ENCODE measurements at places on chromosomes 2 and 18.

DNA sequence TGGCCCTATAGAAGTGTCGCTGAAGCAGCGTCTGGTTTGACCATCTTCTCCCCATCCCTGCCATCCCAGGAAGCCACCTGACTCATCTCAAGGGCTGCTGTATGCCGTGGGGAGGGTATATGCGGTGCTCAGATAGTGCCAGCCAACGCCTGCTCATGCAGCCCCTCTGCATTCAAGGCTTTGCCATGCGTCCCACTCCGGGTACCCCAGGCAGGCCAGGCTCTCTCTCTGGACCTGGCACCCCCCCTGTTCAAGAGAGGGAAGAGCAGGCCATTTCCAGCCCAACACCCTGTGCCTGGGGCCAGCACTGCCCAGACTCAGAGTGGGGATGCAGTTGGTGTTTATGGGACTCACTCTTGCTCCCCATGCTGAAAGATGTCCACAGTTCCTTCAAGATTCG lies 130.0 kb downstream of the GLI2 start:
- DNase-seq, result no peak

DNA sequence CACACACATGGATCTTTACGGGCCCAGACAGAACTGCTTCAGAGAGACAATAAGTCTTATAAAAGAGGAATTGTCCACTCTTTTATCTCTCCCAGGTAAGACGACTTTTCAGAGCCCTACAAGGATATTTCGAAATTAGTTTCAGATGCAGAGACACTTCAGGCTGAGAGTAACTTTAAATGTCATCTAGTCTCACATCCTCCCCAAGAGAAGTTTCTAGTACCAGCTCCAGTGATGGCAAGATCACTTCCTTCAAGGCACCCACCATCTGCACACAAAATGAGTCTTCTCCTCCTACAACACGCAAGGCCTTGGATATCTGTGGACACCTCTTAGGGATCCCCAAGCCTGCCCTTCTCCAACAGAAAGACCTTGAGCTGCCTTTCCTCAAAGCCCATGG lies 39.0 kb upstream of the KLHL29 start:
- no peak for DNase-seq

DNA sequence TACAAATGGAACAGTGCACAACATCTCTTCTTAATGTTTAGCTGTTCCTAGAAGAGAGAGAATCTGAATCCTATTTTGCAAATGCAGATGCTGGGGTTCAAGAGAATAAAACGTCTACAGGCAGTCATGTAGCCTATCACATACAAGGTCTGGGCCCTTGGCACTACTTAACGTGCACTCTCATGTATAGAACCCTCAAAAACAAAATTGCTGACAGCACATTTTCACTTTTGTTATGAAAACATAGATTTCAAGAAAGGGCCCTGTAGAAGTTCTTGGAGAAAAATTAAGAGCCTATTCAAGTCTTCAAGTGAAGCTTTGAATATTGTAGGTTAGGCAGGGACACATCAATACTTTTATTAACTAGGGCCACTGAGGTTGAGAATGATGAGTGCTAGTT lies 504.3 kb upstream of the FAM98A start:
- no peak for DNase-seq

GRCh38 chr2:210593166-210593565 lies 36.8 kb downstream of the CPS1 start:
- peak; percentile 42 for DNase-seq

DNA sequence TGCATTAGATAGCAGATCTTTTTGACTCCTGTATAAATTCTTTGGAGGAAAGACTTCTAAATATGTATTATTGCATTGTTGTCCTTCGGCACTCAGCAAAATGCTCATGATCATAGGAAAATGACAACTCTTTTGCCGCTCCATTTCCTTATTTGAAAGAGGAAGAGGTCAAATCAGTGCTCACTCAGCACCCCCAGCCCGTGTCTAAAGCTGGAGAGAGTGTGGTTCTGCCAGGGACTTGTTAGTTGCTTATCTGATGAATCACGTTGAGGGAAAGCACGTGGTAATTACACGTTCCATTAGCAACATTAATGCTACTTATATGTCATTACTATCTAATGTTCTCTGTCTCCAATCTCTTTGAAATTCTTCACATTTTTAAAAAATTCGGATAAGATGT lies 46.0 kb upstream of the MBP start:
- DNase-seq, result no peak

DNA sequence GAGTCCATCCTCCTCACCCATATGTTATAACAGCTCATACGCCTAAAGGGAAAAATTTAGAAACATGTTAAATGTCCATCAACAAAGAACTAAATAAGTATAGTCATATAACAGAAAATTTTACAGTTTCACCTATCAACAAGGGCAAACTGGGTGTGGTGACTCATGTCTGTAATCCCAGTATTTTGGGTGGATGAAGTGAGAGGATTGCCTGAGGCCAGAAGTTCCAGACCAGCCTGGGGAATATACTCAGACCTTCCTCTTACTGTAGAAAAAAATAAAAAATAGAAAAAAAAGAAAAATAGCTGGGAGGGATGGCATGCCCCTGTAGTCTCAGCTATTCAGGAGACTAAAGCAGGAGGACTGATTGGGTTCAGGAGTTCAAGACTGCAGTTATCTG lies 48.3 kb upstream of the GULP1 start:
- peak; percentile 9 for DNase-seq

- no peak for DNase-seq
These were observed 5.4 kb downstream of the UBE2F start for GRCh38 chr2:237972211-237972610.

DNA sequence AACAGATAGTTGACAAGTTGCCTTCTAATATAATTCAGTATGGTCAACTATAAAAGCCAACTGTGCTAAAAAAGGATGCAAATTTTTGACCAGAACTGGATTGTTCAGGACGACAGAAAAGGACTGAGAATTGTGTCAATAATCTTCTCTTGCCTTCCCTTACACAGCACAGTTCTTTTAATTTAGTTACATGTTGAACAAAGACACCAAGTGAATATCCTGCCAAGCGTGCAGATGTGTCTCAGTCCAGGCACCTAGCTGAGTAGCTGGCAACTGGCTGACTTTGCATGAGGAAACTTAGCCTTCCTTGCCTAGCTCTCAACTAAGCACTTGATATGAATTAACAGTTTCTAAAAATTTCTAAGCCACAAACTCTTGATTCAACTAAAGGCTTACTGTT lies 801.4 kb downstream of the BCL11A start:
- DNase-seq, result no peak

- DNase-seq, result no peak
These were observed 5.5 kb downstream of the UBE2E3 start for GRCh38 chr2:180985771-180986395.

DNA sequence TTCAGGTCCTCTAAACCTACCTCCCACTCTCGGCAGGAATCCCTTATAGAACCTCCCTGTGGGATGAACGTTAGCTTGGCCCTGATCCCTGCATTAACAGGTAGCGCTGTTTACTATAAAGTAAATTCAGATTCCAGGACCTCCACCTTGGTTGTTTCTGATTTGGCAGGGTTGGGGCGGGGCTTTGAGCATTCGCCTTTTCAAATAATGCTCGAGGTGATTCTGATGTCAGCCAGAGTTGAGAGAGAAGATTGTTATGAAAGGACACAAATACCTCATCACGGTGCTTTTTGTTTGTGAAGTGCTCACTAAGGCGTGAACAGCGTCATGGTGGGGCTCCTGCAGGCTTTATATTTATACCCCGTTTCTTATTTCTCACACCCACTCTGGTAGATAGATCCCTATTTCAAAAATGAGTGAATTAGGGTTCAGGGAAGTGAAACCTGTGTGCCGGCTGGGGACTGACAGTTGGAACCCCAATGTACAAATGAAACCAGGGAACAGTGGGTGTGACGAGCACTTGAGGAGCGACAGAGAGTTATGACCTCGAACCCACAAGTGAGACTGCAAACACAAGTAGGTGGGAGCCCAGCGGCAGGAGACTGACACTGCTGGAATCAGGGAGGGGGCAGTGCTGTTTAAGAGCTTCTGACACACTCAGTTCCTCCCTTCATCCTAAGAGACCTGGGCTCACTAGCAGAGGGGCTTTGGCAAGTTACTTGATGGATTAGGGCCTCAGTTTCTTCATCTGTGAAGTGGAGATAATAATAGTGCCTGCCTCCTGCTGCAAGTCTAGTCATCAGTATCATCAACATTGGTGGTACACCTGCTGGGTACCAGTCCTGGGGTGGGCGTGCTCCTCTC lies 14.2 kb upstream of the CXCR4 start:
- DNase-seq, result no peak

GRCh38 chr2:232265329-232265728 lies 113.2 kb upstream of the ALPP start:
- no peak for DNase-seq

GRCh38 chr18:59358414-59358711 lies 702 bp downstream of the LMAN1 start:
- DNase-seq, result peak; percentile 66

DNA sequence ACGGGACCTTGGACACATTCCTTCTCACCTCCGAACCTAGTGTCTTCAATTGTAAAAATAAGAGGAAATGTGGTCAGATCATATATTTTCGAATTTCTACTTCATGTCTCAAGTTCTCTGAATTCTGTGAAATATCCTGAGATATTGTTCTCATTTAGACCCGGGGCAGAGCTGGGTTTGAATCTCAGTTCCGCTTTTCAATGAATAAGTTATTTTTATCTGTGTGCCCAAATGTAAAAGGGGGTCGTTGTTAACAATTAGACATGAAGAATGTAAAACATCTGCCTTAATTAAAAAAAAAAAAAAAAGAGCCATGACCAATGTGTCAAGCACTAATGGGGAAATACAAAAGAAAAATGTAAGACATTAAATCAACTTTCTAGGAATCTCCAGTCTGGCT lies 48.9 kb upstream of the BCL11A start:
- no peak for DNase-seq

GRCh38 chr18:57585855-57586250 lies 649 bp downstream of the FECH start:
- no peak for DNase-seq

GRCh38 chr2:161969159-161969558 lies 104.9 kb downstream of the DPP4 start:
- DNase-seq, result no peak

GRCh38 chr2:105784589-105784988 lies 39.9 kb downstream of the NCK2 start:
- DNase-seq, result no peak

DNA sequence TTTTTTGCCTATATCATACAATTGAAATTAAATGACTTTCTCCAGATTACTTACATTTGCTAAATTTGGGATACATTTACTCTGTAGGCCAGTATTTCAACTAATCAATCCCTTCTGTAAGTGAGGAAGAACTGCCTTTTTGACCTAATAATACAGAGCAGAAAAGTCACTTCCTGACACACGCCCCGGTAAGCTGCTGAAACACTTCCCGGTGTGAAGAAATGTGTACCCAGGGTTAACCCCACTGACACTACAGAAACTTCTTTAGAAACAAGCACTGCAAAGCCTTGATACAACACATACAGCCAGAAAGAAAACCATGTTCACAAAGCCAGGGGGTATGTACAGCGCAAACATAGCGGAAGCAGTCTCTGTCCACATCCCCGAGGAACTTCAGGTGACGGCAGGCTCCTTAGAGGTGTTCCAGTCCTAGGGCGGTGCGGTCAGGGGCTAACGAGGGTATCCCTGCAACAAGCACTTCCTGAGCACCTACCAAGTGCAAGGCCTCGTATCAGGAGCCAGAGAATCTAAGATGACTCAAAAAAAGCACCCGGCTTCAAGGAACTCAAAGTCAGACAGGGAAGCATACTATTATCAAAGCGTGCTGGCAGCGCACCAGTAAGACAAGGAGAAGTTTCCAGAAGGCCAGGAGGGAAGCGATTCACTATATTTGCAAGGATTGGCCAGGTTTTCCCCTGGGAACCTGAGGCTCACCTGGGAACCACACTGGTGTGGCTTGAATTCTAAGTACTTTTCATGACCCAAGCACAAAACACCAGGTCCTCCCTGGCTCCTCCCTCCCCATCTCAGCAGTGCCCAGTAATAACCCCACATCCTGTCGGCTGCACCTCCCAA lies 46.6 kb downstream of the ZNF516 start:
- no peak for DNase-seq
